ENCODE measurements at places on chromosomes 12 and 14. TPM values are rescaled to one million over a fixed set of nuclear protein-coding genes. Genes with fewer than 3 reads are reported as not detected.
A peak's percentile ranks its signal among the peaks of the same experiment; 100 is the strongest.

GRCh38 chr12:91216871-91217270 lies 34.3 kb upstream of the DCN start:
- DNase-seq: no peak

DNA sequence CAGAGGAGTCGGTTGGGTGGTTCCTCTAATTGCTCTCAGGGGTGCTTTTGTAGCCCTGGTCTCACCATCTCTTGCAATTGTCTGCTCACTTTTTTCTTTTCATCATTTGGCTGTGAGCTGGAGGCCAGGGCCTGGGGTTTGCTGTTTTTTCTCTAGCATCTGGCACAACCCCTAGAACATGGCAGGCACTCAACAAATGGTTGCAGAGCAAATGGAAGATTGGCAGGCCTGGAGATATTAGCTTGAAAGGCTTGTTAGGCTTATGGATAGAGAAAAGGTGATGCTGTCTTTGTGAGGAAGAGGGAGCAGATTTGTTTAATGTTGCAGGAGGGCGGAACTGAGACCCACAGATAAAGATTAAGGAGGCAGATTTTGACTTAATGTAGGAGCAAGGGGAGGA lies 47.0 kb downstream of the GALNT8 start:
- no peak for DNase-seq

- no peak for DNase-seq
Measured at GRCh38 chr14:30990770-30991169, 34.7 kb upstream of the AP4S1 start.

DNA sequence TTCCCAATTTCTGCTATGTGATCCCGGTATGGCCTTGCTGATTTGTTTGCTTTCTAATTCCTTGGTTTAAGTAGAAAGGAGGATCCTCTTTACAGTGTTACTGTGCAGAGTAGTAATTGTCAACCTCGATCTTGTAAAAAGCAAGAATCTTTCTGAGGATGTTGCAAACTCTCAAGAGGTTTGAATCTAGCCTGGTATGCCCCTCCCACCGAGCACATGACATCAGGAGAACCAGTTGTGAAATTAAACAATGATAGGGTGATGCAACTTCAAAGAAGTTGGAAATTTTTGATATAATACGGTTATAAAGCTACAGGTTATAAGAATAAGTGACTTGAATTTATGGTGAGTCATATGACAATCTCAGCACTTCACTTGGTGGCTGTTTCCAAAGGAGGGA lies 35.0 kb upstream of the FUT8 start:
- DNase-seq: no peak

DNA sequence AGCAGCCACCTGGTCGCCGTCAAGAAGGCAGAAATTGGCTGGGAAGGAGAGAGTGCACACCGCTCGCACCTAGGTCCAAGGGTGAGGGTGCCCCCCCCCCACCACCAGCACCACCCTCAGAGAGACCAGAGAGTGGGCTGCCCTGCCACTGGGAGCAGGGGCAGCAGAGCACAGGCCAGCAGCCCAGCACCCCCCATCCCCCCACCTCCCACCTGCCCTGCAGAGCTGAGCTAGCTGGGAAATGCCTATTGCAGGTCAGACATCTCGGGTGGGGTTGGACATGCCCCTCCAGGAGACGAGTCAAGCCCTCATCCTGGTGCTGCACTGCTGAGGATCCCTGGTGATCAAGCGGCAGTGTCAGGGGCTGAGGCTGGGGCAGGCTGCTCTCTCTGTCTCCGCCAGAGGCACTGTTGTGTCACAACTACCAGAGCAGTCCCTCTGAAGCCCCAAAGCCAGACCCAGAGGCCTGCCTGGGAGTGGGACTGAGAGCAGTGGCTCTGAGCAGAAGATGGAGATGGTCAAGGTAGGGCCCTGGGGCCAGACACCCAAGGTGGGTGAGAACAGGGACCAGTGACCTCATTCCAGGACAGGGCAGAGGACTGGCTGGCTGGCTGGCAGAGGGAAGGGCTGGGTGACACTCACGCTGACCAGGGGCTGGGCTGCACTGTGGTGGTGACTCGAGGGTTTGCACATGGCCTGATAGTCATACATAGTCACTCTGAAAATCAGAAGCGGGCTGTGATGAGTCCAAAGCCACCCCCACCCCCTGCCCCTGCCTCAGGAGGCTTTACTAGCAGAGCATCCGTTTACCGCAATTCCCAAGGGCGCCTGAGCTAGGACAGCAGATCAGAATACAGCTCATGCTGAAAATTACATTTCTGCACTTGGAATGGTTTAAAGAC lies 19.7 kb upstream of the LRTM2 start:
- DNase-seq: peak; percentile 10

GRCh38 chr14:102795060-102795925 lies 18.0 kb downstream of the TRAF3 start:
- peak; percentile 75 for DNase-seq

DNA sequence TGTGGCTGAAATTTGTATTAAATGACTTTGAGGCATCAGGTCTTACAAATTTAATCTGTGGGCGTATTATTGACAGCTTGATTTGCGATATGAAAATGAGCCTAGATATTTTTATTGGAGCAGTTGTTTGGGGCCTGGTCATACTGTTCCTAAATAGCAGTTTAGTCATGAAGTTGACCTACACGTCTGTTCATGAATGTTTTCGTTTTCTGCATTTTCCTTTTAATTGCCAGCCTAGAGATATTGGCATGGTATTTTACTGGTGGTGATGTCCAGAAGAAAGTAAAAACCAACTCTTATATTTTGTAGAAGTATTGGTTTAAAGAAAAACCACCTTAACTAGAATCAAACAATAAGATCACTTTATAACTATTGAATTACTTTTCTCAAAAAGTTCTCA lies 1.8 kb downstream of the EML1 start:
- no peak for DNase-seq

Gene HOXC4
- total RNA-seq: not detected

Gene MYO1H
- total RNA-seq: not detected

Gene RND1
- 4.0 TPM for total RNA-seq

Gene PTMS
- 518 TPM for total RNA-seq

Gene ATP6V1D
- total RNA-seq: 63.1 TPM

Gene RIMKLB
- 92.6 TPM for total RNA-seq

Gene IRAK4
- total RNA-seq: 17.1 TPM

Gene LYZ
- not detected for total RNA-seq

Gene TMEM19
- 24.4 TPM for total RNA-seq

Gene AICDA
- not detected for total RNA-seq

Measured in endothelial cell of umbilical vein (primary cell).